ENCODE measurements at places on chromosomes 3 and 15.

- no peak for DNase-seq
Measured at GRCh38 chr3:42266085-42266484, at the start of gene CCK. Gene CCK, minus strand, starts transcription at chr3:42266185. Its CDS starts 2,555 bp downstream, at chr3:42263630.

GRCh38 chr15:93705753-93706455, 525.5 kb upstream of the MCTP2 start:
- no peak for DNase-seq

DNA sequence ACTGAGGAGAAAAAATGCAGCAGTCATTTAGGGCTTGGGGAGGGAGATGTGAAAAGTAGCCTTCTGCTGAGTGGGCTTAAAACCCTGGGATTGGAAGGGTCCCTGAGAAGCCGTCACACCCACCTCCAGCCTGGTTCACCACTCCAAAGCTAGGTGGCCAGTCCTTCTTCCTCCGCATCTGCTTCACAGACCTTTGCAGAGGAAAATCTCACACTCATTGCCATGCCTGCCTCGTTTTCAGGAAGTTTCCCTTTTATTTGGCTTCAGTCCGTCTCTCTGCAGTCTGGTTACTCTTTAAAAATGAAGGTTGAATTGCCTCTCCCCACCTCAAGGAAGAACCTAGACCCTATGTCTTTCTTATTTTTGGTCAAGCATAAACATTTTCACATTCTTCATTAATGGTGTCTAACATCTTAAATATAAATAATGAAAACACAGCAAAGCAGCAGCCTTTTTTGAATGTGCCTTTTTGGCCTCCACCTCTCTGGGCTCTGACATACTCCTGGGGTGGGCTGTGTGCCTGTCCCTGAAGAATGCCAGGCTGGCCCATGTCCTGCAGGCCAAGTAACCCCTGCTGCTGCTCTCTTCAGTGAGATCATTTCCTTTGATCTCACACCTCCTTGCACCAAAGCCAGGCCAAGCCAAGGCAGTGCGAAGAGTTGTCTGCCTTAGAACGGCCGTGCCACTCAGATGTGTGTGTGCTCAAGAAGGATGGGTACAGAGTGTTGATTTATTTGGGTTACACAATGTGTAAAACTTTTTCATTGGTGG, 11.0 kb downstream of the MRAS start:
- DNase-seq, result no peak

DNA sequence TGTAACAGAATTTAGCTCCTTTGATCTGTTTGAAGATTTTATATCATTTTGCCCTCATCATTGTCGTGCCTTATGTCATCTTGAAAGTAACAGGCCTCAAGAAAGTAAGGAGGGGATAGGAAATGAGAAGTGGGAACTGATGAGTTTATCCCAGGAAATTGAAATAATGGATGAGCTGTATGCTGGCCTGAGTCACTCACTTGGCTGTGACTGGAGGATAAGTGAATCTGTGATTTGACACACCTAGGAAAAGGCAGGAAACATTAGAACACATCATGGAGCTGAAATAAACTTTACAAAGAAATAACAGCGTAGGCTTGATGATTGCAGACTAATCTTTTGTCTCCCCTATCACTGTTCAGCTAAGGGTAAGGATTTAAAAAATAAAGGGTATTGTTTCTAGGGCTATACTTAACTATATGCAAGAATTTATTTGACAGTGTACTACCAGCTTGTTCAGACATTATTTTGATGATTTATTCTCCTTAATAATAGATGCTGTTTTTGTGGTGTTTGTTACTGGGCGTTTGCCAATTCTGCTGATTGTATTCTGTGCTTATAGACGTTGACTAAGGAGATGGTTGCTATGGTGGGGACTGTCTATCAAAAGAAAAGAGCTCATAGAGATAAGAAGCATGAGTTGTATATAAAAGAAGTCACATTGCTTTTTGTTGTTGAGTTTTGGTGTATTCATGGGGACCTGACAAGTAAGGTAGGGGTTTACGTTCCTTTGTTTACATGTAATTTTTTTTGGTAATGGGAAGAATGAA, 105.6 kb upstream of the ROPN1 start:
- DNase-seq, result no peak

DNA sequence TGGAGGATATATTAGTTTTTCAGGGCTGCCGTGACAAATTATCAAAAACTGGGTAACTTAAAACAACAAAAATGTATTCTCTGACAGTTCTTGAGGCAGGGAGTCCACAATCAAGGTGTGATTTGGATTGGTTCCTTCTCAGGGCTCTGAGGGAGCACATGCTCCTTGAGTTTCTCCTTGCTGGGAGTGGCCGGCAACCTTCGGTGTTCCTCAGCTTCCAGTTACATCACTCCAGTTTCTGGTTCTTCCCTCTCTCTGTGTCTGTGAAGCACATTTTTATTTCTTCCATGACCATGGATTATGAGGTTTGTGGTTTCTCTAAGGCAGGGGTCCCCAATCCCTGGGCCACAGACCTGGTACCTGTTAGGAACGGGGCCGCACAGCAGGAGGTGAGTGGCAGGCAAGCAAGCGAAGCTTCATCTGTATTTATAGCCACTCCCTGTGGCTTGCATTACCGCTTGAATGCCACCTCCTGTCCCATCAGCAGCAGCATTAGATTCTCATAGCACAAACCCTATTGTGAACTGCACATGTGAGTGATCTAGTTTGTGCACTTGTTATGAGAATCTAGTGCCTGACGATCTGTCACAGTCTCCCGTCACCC, 24.3 kb downstream of the LRRC28 start:
- DNase-seq, result no peak

- DNase-seq, result no peak
Measured at GRCh38 chr3:5317557-5317956, 130.1 kb downstream of the EDEM1 start.

DNA sequence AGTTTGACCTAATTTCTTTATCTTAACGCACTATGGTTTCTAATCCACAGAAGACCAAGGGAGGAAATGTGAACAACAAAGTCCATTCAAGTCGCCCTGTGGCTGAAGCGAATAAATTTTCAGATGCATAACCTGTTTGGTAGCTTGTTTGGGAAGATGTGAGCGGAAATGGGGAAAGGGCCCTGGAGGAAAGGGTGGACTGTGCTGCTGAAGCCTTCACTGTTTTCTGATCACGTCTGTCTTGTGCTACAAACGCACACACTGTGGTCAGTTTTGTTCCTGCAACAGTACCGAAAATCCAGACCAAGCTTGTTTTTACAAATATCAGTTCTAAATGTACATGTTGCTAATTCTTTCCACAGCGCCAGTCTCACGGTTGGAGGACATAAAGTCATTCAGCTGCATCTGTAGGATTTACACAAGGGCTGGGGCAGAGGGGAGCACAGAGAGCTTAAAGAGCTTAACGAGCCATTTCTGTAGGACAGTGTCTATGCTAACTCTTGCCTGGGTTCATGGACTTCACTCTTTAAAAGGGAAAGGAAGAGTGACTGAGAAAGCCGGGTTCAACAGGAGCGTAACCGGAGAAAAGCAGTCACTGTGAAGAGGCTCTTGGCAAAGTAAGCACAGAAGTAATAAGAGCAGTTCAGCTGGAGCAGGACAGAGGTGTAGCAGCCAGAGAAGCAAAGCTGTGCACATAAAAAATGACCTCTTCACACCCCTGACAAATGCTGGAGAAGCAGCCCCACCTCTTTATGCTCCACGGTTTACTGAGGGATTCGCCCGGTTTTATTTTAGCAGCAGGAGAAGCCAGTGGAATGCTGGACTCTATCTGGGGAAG, 66.6 kb downstream of the USF3 start:
- DNase-seq, result no peak

Measured in stimulated activated CD8-positive, alpha-beta memory T cell treated with anti-CD3 and anti-CD28 coated beads, Interleukin-2, amount 100 ng/mL, for 48 hours (primary cell).